AG09309 (cell line): ENCODE measurements at places on chromosomes 1 and 21.
A peak's percentile ranks its signal among the peaks of the same experiment; 100 is the strongest.

DNA sequence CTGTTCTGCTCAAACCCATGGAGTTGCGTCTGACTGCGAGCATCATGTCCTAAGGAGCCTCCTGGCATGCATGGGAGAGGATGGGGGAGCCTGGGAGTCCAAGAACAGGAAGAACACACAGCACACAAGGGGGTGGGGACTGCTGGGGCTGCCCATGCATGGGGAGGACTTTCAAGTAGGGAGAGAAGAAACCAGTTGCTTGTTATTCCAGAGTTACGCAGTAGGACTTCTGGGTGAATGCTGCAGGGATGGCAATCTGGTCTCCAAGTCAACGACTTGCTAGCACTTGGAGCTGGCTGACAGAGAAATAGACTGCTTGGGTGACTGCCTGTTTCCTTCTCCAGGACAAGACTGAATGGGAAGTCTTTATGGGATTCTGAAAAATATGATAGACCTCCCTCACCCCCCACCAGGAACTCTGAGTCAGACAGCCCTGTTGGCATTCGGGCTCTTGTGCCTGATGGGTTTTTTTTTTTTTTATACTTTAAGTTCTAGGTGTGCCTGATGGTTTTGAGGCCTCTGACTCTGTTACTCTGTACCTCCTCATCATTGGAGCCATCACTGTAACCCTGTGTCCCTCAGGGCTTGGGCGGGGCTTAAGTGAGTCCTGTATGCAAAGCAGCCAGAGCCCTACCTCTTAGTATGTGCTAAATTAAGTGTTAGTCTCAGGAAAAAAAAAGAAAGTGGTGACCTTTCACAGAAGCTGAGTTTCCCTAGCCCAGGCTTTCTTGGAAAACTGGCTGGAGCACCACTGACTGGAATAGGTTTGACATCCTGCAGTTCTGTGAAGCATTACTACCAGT lies 30.3 kb downstream of the MAP3K21 start:
- no peak for DNase-seq

DNA sequence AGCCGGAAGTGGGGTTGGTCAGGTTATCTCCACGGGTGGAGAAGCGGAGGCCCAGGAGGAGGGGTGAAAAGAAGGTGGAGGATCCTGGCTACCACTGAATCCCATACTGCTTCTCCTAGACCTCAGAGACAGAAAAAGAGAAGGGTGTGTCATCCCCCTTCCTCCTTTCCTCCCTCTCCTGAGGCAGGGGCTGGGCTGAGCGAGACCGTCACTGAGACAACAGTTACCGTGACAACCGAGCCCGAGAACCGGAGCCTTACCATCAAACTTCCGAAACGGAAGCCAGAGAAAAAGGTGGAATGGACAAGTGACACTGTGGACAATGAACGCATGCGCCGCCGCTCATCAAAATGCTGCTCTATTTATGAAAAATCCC lies 42.1 kb upstream of the NBPF3 start:
- DNase-seq, result no peak

DNA sequence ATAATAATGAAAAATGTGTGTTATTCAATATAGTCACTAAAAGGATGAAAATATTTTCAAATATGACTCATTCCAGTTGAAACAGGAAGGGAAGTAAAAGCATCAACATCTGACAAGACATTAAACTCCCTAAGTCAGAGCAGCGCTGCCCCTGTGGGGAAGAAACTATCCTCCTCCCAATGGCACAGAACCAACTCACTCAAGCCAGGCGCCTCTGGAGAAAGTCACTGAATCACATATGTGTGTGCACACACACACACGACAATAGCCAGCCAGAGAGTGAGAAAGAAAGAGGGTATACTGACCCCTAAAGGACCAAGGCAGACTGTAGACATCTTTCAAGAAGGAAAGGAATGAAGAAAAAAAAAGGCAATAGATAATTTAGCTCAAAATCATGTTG lies 126.9 kb downstream of the SETD4 start:
- peak; percentile 79 for DNase-seq

GRCh38 chr1:86207323-86207722 lies 50.8 kb upstream of the COL24A1 start:
- DNase-seq, result peak; percentile 75

DNA sequence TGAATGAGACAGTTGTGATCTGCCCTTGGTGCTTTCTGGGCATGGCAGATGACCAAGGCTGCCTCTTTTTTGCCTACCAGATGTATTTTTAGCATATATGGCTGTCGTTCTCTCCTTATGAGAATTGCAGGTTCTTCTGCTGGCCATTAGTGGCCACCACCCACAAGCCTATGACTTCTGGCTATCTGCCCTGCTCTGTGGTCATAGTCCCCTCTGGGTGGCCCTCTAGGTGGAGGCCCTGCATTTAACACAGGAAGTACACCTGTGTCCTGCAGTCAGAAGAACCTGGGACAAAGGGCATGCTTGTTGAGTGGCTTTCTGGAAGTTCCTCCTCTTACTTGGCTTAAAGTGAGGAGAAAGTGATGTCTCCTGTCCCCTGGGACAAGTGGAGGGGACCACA lies 6.5 kb downstream of the FCAMR start:
- DNase-seq, result no peak

DNA sequence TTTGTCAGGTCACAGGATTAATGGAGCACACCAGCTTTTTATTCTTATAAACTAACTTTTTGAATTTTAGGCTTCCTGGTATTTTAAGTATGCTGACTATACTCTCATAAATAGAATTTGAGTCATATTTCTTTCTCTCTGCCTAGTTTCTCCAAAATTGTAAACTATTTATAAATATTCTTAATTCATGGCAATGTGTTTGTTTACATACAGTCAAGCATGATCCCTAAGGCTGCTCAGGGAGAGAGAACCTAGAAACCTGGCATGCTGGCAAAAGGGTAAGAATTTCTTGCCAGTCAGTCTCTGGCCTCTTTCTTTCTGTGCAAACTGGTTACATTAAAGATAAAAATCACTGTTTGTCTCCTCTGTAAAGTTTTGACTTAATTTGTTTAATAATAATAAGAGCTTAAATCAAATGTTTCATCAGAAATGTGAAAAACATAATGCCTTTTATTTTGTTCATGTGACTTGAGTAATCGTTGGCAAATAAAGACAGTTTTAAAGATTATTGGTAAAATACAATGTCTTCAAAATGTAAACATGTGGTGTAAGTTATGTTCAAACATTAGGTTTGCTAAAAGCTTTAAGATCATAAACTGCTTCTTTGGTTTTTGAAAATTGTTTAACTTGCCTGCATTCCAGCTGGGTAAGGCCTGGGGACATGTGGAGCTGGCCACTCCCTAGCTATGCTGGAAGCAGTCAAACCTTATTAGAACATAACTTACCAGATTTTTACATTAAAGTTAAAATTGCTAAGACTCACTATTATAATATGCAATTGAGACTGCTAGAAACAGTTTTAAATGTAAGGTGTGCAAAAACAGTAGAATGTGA lies 1401.7 kb downstream of the NCAM2 start:
- no peak for DNase-seq

DNA sequence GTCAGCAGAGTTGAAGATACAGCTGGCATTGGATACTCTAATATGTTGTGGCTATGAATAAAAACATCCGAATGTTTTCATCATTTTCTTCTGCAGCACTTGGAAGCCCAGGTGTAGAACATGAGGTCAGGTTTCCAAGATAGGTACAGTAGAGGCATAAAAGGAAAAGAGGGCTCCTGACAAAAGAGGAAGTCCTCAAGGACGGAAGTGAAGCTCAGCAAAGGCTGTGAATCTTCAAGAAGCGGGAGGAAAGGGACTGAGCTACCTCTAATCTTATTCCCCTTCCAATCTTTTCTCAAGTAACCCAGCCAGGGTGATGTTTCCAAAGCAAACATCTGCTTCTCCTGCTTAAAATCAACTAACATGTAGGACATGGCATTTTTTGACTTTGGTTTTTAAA lies 4.4 kb upstream of the PIK3C2B start:
- DNase-seq, result no peak

DNA sequence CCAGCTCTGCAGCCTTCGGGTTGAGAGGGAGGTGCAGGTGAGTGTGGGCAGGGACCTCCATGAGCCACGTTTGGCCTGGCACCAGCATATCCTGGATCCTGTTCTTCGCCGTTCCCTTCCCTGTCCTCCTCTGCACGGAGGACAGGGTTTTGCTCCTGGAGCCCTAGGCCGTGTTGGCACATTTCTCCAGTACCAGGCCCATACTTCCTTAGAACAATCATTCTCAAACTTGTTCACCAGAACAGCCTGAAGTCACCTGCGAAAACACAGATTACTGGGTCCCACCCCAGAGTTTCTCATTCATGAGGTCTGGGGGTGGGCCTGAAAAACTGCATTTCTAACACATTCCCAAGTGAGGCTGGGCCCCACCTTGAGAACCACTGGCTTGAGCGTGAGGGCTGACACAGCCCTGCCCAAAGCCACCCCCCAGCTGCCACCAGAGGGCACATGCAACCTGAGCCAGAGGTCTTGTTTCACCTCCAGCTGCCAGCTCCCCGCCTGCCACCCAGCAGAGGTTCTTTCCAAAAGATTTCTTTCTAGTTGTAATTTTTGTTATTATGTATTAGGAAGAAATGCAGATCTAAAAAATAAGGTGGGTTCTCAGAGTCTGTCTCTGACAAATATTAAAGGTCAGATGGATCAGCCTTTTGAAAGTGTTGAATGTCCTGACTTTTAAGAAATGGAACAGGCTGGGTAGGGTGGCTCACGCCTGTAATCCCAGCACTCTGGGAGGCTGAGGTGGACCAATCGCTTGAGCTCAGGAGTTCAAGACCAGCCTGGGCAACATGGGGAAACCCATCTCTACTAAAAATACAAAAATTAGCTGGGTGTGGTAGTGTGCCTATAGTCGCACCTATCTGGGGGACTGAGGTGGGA lies 39.6 kb upstream of the LDLRAP1 start:
- DNase-seq, result no peak

GRCh38 chr21:15468368-15468767 lies 261.4 kb upstream of the USP25 start:
- no peak for DNase-seq

DNA sequence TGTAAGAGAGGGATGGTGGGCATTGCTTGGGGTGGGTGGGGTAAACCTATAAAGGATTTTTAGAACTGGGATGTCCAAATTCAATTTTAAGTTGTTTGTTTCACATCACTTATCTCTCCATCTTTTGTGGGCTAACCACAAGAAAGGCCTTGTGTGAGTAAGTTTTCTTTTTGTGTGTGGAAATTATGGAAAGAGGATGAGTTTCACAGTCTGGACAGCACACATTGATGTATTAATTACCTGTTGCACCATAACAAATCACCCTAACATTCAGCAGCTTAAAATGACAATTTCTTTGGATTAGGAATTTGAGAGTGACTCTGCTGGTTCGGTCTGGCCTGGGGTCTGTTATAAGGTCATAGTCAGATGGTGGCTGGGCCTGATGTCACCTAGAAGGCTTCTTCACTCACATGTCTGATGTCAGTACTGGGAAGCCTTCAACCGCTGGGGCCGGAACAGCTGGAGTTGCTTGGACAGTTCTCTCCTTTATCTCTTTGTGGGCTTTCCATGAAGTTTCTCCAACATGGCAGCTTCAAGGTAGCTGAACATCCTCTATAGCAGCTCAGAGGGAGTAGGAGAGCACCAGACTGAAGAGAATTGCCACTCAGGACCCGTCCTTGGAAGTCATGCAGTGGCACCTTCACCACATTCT lies 2.0 kb upstream of the COL9A2 start:
- no peak for DNase-seq

GRCh38 chr1:45266151-45266801 lies 59.9 kb upstream of the ZSWIM5 start:
- peak; percentile 24 for DNase-seq

DNA sequence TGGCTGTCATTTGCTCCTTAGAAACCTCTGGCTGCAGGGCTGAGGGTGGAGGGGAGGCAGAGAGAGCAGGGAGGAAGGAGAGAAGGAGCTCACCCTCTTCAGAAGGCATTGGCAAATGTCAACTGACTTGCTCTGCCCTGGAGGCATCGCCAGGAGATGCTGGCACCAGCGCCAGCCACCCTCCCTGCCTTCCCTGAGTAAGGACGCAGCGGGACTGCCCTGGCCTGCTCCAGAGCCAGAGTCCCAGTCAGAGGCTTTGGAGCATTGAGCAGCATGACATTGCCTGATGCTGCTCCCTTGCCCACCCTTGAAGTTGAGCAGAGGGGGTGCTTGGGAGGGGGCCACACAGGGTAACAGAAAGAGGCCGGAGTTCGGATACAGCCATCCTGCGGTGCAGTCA lies 62.3 kb downstream of the DISP3 start:
- no peak for DNase-seq

DNA sequence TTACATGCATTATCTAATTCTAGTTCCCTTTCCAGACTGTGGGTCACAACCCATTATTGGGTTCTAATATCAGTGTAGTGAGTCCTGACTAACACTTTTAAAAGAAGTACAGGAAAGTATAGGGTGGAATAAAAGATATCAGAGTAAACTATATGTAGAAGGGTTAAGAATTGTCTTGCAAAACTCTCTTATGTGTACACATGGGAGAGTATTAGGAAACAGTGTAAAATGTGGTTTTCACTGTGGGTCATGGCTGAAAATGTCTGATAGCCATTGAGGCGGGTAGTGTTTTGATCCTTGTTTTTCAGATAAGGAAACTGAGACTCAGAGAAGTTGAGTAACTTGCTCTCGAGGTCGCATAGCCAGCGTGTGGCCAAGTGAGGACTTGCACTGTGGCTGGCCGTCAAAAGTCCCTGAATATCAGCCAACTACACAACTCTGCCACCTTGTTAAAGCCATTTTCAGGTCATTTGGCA lies 18.5 kb upstream of the MTARC1 start:
- DNase-seq, result no peak

DNA sequence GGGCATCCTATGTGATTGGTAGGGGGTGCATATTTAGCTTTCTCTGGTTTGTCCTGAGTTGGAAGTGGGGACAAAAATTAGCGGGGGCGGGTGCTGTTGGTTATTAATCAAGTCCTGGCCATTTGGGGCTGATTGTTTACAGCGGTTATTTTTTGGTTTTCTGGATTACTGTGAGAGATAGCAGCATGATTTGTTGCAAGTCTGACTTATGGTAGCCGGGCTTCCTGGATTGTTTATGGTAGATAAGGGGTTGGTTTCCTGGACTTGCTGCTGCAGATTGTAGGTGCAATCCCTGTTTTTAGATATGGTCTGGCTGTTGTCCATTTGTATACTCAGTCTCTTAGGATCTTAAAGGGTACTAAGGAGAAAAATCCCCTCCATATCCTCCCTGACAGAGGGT lies 12.1 kb upstream of the PROK1 start:
- no peak for DNase-seq

- no peak for DNase-seq
Observed at GRCh38 chr1:203090421-203091198, 4.8 kb upstream of the MYOG start.

- DNase-seq, result no peak
Observed at GRCh38 chr1:100347009-100347966, 5.0 kb upstream of the CDC14A start.

- no peak for DNase-seq
Observed at GRCh38 chr1:241424480-241424971, 67.5 kb upstream of the RGS7 start.

- DNase-seq, result no peak
Observed at GRCh38 chr1:154855186-154855851, 14.8 kb downstream of the KCNN3 start.
